Activated T-helper 1 cell treated with anti-CD3 and anti-CD28 coated beads, Interleukin-2, amount 50 U/mL, for 16 hours (primary cell): ENCODE measurements at places on chromosomes 4 and X.

- DNase-seq = no peak
These were observed 217.6 kb downstream of the AFAP1 start for GRCh38 chr4:7721984-7722551.

GRCh38 chr4:92064574-92064973, 239.2 kb upstream of the GRID2 start:
- DNase-seq = no peak

- no peak for DNase-seq
These were observed 5.3 kb downstream of the MBNL3 start for GRCh38 chrX:132483488-132483887.

- no peak for DNase-seq
These were observed 878.3 kb downstream of the FSTL5 start for GRCh38 chr4:161285461-161285860.

GRCh38 chrX:154596290-154596929, 11.5 kb downstream of the CTAG1A start:
- DNase-seq = no peak

DNA sequence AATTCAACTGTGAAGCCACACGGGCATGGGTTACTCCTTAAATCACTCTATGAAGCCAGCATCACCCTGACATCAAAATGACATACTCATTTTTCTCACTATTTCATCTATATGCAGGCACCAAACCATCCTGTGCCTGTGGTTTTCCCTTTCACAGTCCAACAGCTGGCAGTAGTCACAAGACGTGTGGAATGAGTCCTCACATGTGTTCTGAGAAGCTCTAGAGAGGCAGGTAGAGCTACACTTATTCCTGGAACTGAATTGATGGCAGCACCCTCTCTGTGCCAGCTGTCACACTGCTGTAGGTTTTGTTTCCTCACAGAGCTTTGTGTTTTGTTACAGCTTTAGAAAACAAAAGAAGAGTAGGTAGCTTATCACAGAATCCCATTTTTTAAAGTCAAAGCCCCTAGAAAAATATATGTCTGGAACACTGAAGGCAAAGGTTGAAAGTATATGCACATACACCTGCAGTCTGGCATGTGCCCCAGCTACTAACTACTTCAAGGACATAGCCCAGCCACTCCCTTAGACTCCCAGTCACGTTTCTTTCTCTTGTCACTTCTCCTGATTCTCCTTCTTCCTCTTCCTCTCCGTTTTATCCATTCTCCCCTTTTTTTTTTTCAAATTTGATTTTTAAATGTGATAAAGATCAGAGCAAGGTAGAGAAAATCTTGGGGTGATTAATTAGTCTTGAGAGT, 107.1 kb downstream of the ANXA10 start:
- no peak for DNase-seq

DNA sequence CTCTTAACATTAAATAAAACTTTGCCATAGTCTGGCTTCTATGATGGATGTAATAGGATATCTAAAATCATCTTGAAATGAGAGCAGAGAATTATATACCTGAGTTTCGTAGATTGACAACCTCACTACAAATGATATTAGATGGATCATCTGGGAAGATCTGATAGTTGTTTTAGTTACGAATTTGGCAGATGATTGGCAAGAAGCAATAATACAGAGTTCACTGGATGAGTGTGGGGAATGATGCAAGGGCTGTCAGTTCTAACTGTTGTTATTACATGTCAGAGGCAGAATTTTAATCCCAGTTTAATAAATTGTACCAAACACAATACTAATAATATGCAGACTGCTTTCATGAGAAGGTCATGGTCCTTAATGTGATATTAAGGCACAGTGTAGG, 585.2 kb downstream of the TRAM1L1 start:
- no peak for DNase-seq

GRCh38 chrX:123906557-123907316, 46.9 kb downstream of the XIAP start:
- DNase-seq = no peak
